Right renal pelvis (tissue), 4 donors: ENCODE measurements at places on chromosomes 13 and 19. TPM values are rescaled to one million over a fixed set of nuclear protein-coding genes. Genes with fewer than 3 reads are reported as not detected.

RFXAP gene
- 19.2 TPM for polyA plus RNA-seq

FAM216B gene
- polyA plus RNA-seq: not detected

IRGC gene
- not detected for polyA plus RNA-seq

EFNA2 gene
- polyA plus RNA-seq: 4.0 TPM

DNA sequence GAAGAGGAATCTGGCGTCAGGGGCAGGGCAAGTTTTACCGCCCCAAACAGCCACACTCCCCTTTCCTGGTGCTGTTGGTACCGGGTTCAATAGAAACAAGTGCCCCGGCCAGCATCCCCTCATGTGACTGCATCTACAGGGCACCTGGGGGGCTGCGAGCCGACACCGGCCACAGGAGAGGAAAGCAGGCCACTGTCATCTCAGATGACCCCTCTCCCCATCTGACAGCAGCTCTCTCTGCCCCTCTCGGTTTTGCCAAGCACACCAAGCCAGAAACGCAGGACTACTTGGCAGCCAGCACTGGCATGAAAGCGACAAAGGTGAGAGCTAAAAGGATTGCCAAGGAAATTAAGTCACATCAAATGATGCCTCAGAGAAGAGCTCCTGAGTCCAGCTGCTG lies 37.1 kb downstream of the MLLT1 start:
- no peak for DNase-seq

- no peak for DNase-seq
Observed at GRCh38 chr19:29715701-29716581, 880 bp upstream of the C19orf12 start.

DNA sequence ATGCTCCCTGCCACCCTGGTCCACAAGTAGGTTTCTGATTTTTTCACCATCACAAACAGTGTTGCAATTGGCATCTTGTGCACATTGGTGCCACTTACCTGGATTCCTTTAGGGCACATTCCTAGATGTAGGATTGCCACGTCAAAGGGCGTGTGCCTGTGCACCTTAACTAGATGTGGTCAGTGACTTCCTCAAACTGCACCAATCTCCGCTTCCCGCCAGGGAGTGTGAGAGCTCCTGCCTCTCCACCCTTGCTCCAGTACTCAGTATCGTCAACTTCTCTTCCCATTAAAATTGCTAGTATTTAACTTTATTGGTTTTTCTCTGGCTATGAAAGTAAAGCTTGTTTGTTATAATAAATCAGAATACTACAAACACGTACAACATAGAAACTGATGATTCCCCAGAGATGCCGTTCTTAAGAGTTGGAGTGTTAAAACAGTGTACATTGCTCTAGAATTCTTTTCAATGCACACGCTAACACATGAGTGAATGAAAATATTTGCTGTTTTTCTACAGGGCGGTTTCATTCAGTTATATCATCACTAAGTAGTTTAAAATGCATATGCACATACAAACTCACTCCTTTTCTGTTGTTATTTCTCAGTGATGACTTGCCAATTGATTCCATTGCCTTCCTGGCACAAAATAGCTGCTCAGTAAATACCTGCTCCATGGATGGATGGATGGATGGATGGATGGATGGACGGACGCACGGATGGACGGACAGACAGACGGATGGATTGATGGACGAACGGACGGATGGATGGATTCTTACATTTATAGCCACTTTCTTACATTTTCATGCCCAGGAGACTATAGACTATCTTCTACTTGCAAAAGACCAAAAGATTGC lies 23.4 kb downstream of the CCNE1 start:
- DNase-seq: no peak

DNA sequence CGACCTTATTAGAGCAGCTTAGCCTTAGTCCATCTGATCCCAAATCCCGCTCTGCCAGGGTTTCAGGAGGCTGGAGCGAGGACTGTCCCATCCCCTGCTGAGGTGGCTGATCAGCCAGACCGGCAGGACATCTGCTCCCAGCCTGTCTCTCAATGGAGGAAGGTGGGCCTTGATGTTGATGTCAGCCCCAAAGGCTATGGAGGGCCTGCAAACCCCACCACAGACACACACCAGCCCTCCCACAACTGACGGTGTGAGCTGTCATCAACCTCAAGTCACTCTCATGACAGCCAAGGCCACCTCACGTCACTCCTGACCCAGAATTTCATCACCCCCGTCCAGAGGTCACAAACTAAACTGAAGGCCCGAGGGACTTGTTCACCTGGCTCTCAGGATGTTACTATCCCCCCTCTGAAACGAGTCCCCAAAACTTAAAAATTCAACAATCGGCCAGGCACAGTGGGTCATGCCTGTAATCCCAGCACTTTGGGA lies 25.5 kb downstream of the RHPN2 start:
- no peak for DNase-seq

DNA sequence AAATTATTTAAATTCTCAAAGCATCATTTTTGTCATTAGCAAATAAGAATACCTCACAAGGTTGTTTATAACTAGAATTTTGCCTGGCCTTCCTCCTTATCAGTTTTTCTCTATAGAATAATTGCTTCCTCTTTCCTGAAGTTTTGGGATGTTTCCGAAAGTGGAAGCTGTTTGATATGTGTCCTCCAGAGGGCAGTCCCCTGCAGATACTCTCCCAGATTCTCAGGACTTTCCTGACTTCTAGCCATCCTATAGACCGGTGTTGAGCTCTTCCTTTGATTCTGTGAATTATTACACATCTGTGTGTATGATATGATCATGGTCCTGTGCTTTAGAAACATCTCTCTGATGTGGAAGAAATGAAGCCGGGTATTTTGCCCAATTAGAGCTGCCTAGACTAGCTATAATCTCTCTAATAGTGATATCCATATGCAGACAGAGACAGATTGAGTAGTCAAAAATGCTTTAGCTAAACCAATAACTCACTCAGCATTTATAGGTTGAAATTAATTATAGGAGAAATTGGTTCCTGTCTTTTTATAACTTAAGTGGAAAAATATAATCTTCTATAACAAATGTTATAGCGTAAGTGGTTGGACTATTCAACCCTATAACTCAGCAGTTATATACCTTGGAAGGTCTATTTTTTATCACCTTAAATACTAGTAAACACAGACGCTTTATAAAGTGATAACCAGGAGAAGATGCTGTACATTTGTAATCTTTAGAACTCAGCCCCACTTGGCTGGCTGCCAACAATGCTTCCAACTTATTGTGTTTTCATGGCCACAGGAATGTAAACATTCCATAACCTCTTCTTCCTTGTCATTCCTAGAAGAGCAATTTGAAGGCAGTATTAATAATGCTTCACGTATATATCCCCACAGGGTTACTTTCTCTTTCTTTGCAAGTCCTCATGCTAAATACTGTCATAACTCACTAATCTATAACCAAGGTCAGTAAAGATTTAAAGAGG lies 201.0 kb upstream of the RXFP2 start:
- DNase-seq: no peak

DNA sequence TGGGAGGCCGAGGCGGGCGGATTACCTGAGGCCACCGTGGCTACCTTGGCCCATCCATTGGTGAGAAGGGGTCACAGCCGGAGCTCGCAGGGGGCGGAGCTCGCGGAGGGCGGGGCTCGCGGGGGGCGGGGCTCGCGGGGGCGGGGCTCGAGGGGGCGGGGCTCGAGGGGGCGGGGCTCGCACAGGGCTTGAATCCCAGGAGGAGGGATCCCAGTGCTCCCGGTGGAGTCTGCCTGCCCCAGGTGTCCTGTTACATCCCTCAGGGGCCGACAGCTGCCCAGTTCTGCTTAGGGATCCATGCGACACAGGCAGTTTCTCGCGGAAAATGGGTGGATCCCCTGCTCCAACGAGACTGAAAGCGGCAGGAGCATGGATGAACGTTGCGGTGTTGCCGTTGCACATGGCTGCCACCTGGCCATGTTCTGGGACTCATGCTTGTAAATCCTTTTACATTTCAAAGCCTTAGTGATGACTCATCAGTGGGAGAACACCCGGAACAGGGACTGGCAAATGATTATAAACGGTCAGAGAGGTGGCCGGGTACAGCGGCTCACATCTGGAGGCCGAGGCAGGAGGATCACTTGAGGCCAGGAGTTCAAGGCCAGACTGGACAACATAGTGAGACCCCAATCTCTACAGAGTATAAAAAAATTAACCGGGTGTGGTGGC lies 25.1 kb downstream of the TMPRSS9 start:
- no peak for DNase-seq

DNA sequence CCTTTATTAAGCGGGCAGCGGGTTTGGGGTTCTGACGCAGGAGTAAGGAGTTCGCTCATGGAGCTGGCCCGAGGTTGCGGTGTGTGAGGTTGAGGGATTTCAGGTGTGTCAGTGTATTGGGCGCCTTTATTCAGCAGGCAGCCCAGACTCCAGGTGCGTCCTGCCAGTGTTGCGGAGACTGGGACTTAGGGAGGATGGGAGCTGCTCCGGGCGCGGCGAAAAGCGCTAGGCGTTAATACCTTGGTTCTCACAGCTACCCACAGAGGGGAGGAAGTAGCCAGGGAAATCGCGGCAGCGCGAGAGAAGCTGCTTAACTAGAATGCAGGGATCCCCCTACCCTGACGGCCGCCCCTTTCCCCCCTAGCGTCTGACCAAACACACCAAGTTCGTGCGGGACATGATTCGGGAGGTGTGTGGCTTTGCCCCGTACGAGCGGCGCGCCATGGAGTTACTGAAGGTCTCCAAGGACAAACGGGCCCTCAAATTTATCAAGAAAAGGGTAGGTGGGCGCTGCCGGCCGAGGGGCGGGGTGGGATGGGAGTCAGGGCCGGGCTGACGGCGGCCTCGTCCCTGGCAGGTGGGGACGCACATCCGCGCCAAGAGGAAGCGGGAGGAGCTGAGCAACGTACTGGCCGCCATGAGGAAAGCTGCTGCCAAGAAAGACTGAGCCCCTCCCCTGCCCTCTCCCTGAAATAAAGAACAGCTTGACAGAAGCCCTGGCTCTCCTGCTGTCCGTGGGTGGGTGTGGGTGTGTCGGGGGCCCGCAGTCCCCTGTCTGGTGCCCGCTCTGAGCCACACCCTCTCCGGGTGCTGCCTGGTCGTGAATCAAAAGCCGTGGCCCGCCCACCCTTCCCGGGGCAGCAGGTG lies 1.1 kb downstream of the RPL36 start:
- no peak for DNase-seq

- no peak for DNase-seq
Observed at GRCh38 chr13:42970824-42971690, 21.0 kb downstream of the EPSTI1 start.

DNA sequence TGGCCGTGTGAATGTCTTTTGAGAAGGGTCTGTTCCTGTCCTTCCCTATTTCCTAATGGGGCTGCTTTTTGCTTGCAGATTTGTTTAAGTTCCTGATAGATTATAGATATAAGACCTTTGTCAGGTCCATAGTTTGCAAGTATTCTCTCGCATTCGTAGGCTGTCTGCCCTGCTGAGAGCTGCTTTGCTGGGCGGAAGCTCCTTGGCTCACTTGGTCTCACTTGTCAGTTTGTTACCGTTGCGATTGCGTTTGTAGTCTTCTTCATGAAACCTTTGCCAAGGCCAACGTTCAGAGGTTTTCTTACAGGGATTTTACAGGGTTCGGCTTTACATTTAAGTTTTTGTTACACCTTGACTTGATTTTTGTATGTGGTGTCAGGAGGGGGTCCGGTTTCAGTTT lies 44.0 kb upstream of the TFDP1 start:
- no peak for DNase-seq
